ENCODE measurements at places on chromosomes 7 and 10. TPM values are rescaled to one million over a fixed set of nuclear protein-coding genes. Genes with fewer than 3 reads are reported as not detected.

HOXA10 gene
- total RNA-seq, result not detected

MAPK8 gene
- total RNA-seq, result 49.8 TPM

TYW1B gene
- total RNA-seq, result 3.5 TPM

PNLIPRP3 gene
- total RNA-seq, result not detected

LIPK gene
- not detected for total RNA-seq

NUTM2B gene
- total RNA-seq, result 1.5 TPM
